Stimulated activated CD4-positive, alpha-beta T cell treated with anti-CD3 and anti-CD28 coated beads, Interleukin-4, amount 100 ng/mL, for 48 hours (primary cell): ENCODE measurements at places on chromosomes 11 and 22.

GRCh38 chr22:40345271-40345670 is 1.0 kb upstream of the ADSL start:
- no peak for DNase-seq

GRCh38 chr11:86745571-86745970 is 54.8 kb upstream of the PRSS23 start:
- DNase-seq: no peak

- DNase-seq: no peak
Observed at GRCh38 chr11:17021511-17021910, 7.3 kb upstream of the PLEKHA7 start.

DNA sequence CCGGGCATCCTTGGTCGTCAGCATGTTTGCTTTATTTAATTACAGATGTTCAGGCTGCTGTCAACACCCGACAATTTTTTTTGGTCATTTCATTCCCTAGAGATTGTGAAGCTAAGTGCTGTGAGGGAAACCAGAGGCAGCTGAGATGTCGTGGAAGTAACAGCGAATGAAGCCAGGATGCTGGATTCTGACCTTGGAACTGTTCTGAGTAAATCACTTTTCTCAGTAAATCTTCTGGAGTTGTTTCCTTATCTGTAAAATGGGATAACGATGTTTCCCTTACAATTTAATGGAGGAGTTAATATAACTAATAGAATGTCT is 390 bp upstream of the CKAP5 start:
- no peak for DNase-seq

GRCh38 chr11:27081056-27081455 is 40.4 kb downstream of the BBOX1 start:
- no peak for DNase-seq

- DNase-seq: peak; percentile 34
Observed at GRCh38 chr11:77471558-77472193, 2.2 kb downstream of the PAK1 start.

DNA sequence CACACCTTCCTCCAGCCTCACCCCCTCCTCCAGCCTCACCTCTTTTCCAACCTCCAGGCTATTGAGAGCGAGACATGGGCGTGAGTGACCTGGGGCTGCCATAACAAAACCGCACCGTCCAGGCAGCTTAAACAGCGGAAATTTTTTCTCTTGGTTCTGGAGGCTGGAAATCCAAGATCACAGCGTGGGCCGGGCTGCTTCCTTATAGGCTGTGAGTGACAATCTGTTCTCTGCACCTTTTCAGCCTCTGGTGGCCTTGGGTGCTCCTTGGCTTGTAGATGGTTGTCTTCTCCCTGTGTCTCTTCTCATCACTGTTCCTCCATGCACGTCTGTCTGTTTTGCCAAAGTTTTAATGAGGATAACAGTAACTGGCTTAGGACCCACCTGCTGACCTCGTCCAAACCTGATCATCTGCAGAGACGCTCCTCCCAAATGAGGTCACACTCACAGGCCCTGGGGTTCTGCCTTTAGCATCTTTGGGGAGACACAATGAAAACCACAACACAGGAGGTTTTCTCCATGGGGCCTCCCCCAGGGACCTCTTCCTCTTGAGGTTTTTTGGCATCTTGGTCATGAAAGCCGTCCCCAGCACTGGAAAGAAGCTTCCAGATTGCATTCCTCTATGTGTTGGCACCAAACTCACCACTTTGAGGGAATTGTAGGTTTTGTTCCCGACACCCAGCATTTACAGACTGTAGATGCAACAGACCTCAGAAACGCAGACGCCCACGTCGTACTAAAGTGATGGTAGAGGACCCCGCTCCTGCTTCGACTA is 878.1 kb downstream of the BRD1 start:
- no peak for DNase-seq

DNA sequence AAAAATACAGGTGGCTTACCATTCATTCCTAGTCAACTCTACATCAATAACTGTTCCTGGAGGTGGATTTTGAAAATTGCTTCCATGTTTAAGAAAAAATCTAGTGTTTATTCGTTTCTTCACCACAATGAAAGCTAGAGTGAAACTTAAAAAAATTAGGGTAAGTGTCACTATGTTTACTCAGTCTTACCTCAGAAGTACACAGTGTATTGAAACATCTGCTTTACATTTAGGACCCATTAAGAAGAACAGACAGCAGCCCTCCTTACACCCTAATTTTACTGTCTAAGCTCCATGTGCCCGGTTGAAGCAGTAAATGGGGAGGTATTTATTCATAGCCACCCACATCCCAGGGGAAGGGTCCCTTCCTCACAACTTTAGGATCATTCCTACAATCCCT is 51.4 kb downstream of the PIWIL3 start:
- no peak for DNase-seq

DNA sequence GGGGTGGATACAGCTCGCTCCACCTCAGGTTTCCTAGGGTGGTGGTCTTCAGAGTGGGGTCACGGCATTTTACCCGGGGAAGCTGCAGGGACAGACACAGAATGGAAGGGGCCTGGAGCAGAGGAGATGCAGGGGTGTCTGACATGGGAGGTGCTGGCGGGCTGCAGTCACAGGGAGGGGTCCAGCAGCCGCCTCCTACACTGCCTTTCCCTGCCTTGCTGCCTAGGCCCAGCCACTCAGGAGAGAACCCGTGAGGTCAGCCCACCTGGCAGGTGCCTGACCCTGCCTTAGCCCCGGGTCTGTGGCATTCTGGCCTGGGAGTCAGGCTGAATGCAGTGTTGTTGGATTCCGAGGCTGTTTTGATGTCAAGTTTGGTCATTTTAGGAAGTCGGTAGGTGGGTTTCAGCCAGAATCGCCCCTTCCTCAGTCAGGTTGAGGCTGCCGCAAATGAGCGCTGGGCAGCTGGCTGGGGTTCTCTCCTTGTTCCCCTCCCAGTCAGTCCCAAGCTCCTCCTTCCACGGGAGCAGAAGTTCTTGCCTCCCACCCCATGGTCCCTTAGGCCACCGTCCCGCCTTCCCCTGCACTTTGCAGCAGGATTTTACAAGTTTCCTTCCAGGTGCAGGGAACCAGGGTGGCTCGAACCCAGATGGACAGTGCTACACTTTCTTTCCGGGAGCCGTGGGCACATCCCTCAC is 294.5 kb downstream of the TBC1D22A start:
- no peak for DNase-seq

DNA sequence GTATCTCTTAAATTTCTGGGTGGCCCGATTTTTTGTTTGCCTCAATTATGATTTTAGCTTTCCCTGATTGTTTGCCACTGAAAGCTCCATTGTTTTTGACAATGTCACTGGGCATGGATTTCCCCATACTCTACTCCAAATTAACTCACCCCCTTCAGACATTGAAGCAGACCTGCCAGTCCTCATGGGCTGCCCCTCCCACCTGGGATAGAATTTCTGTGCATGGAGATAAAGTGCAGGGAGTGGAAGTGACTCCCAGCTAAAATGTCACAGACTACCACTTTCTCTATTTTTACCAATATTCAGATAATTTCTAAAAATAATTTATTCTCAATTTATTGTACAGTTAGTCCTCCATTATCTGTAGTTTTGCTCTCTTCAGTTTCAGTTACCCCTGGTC is 79.1 kb upstream of the CLPB start:
- no peak for DNase-seq

DNA sequence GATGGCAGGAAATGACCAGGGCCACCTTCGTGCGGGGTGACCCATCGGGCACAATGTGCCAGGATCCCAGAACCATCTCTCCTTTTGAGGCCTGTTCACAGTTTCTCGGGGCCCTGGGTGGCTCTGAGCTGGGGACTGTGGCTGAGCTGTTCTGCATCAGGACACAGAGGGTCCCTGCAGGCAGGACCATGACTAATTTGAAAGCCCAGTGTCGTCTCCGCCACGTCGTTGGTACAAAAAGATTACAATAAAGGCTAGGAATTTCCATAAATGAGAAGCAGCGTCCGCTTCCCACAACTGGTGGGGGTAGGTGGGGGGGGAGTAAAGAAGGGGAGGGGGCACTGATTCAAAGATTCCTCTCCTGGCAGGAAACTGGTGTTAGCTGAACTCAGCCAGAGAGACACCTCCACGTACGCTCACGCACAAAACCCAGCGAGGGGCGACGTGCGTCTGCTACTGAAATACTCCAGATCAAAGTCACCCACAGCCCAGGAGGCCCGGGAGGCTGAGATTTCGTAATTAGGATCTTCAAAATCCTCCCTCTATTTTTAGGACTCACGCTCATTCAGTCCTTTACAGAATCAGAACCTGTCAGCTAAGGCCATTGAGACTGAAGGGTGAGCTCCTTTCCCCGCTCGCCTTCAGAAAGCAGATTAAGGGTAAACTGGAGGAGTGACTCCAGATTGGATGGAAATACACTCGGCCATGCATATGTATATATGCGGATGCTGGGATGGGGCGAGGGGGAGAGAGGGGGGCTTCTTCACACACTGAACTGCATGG is 11.0 kb downstream of the MN1 start:
- no peak for DNase-seq

DNA sequence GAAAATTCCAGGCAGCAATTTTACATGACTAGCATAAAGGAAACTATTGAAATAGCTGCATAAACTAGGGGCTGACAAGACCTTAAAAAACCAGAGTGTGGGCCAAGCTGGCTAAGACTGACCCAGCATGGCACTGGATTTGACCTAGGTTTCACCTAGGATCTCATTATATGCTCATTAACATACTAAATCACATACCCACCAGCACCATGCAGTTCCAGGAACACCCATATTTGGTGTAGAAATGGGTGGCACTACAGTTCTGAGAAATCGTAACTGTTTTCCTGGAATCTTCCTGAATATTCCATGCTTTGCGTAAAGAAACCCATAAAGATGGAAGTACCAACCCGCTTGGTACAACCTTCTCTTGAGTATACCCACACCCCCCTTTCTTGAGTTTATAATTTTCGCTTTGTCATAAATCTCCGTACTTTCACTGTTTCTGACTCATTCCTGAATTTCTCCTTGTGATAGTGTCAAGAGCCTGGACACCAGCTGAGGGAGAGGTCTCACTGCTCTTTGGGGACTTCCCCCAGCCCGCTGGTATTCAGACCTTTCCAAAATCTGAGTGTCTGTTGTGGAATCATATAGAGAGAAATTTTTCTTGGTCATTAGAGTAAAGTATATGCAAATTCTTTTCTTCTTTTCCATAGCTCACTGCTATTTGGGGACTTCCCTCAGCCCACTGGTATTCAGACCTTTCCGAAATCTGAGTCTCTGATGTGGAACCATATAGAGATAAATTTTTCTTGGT is 55.1 kb downstream of the MTMR3 start:
- no peak for DNase-seq
